ENCODE measurements at places on chromosomes 7 and 10.
A peak's percentile ranks its signal among the peaks of the same experiment; 100 is the strongest.

- DNase-seq: peak; percentile 10
Observed at GRCh38 chr10:96511044-96511945, 2.4 kb downstream of the TLL2 start.

GRCh38 chr7:124012864-124013263 lies 20.0 kb downstream of the TMEM229A start:
- DNase-seq: no peak

DNA sequence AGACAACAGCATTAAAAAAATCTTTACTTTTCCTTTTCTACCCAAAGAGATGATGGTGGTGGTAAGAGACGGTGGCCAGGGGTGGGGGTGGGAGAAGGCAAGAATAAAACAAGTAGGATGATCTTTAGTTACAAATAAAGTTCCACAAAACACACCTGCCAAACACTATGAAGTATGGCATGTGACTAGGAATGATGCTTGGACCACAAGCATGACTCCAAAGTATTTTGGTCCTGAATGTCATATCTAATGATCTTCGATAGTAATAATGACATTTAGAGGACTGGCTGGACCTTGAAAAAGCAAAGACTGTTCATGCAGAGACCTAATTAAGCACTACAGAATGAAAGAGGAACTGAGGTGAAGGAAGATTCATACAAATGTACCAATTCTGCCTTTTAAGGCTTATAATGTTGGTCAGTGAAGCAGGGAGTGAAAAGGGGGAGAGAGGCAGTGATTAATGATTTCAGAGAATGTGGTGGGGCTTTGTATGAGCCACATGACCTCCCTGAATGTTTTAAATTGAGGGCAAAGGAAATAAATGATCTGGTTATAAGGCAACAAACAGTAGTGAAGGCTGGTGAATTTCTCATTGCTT lies 29.6 kb upstream of the DKK1 start:
- no peak for DNase-seq

DNA sequence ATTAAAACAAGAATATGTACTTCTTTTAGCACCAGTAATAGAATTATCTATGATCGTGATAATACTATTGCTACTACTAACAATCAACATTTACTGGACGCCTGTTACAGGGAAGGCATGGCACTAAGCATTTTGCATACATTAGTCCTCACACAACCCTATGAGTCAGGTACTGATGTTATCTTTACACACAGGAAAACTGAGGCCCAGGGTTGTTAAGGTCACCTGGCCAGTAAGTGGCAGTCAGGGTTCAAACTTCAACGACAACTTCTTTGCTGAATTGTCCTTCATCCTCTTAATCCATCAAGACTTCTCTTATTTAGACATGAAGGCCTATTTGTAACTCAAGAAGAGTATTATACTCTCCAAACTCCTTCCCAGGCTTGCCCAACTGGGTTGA lies 41.9 kb upstream of the ACSL5 start:
- no peak for DNase-seq

- no peak for DNase-seq
Observed at GRCh38 chr10:119100434-119101238, 3.3 kb upstream of the DENND10 start.
